ENCODE measurements at places on chromosomes 2 and 18. TPM values are rescaled to one million over a fixed set of nuclear protein-coding genes. Genes with fewer than 3 reads are reported as not detected.

EPG5 gene
- 48.8 TPM for total RNA-seq

TMEM178A gene
- total RNA-seq = 9.4 TPM

CEBPZ gene
- total RNA-seq = 37.9 TPM

SRD5A2 gene
- not detected for total RNA-seq

CFAP221 gene
- total RNA-seq = not detected

KIF1A gene
- total RNA-seq = 0.29 TPM

MYL1 gene
- total RNA-seq = not detected

PKDCC gene
- 95.4 TPM for total RNA-seq

E2F6 gene
- 23.3 TPM for total RNA-seq

HOXD3 gene
- total RNA-seq = 4.2 TPM

ATP5MC3 gene
- 125 TPM for total RNA-seq

FOXI3 gene
- total RNA-seq = not detected

OTX1 gene
- total RNA-seq = not detected

LIPT1 gene
- total RNA-seq = 10.8 TPM

CIB4 gene
- not detected for total RNA-seq

RAPGEF4 gene
- 11.6 TPM for total RNA-seq

PRSS56 gene
- total RNA-seq = not detected

OR6B2 gene
- not detected for total RNA-seq

GNAL gene
- 7.5 TPM for total RNA-seq

ERBB4 gene
- 18.4 TPM for total RNA-seq

ANKZF1 gene
- 101 TPM for total RNA-seq

PSMA8 gene
- not detected for total RNA-seq

APLF gene
- 14.5 TPM for total RNA-seq

CCDC93 gene
- total RNA-seq = 33.1 TPM

KCNG2 gene
- total RNA-seq = 0.32 TPM

KDSR gene
- 48.9 TPM for total RNA-seq

FBLN7 gene
- 11.0 TPM for total RNA-seq

TRMT61B gene
- total RNA-seq = 13.8 TPM

GPR75 gene
- total RNA-seq = 11.3 TPM

ABCB11 gene
- total RNA-seq = 18.4 TPM

LRP2 gene
- total RNA-seq = 19.7 TPM

TMEM37 gene
- 9.4 TPM for total RNA-seq

DLGAP1 gene
- total RNA-seq = 5.2 TPM

CPLX4 gene
- not detected for total RNA-seq

LDLRAD4 gene
- total RNA-seq = 28.5 TPM

RAMP1 gene
- 8.2 TPM for total RNA-seq

STARD6 gene
- total RNA-seq = not detected

MC4R gene
- total RNA-seq = not detected

REV1 gene
- total RNA-seq = 78.0 TPM

HS6ST1 gene
- total RNA-seq = 38.6 TPM

GPR55 gene
- not detected for total RNA-seq

PCARE gene
- total RNA-seq = not detected

PLCD4 gene
- total RNA-seq = 2.6 TPM

MOCOS gene
- 5.2 TPM for total RNA-seq

ST8SIA5 gene
- 0.29 TPM for total RNA-seq

TMEM200C gene
- total RNA-seq = 1.2 TPM

LYG2 gene
- total RNA-seq = not detected

Data from breast epithelium (tissue), 4 donors.